ENCODE measurements at places on chromosomes 5 and 9.

GRCh38 chr5:176781638-176782570 lies 28.5 kb upstream of the UNC5A start:
- DNase-seq = no peak

- no peak for DNase-seq
Measured at GRCh38 chr5:178416919-178417318, 173.3 kb downstream of the COL23A1 start.

GRCh38 chr5:98905857-98906688 lies 22.7 kb downstream of the CHD1 start:
- DNase-seq = no peak

DNA sequence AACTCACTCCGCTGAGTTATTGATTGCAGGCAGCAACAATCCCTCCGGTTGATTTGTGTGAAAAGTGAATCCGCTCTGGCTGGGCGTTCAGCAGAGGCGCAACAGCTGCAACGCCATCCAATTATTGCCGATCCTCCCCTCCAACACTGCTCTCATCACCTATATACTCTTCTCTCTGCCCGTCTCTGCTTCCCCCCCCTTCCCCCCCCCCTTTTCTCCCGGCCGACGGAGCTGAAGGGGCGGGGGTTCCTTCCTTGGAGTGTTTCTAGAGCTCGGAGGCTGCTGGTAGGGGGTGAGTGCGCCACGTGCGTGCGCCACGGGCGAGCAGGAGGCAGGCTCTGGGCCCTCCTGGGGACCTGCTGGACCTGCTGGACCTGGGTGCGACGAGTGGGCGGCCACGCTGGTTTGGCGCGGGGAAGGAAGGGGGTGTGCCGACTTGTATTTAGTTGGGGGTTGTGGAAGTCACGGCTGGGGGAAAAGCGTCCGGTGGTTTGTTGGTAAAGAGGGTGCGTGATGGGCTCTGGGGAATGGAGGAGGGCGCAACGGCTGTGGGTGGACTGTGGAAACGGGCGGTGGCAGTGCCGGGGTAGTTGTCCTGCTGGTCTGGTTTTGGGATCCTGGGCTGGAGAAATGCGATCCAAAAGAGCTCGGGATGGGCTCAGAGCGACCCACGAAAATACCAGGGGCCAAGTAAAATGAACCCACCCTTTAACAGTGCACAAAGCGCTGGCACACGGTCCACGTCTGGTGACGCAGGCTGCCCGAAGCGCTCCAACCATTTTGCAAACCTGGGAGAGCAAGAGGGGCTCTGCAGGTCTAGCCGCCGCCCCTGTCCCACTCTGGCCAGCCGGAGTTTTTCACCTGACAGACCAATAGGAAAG lies 6.4 kb upstream of the MEF2C start:
- DNase-seq = no peak

- no peak for DNase-seq
Measured at GRCh38 chr9:107593224-107593870, 103.8 kb upstream of the KLF4 start.

- no peak for DNase-seq
Measured at GRCh38 chr5:175248416-175248905, 195.5 kb downstream of the DRD1 start.
